ENCODE measurements at places on chromosomes 12 and 14.

DNA sequence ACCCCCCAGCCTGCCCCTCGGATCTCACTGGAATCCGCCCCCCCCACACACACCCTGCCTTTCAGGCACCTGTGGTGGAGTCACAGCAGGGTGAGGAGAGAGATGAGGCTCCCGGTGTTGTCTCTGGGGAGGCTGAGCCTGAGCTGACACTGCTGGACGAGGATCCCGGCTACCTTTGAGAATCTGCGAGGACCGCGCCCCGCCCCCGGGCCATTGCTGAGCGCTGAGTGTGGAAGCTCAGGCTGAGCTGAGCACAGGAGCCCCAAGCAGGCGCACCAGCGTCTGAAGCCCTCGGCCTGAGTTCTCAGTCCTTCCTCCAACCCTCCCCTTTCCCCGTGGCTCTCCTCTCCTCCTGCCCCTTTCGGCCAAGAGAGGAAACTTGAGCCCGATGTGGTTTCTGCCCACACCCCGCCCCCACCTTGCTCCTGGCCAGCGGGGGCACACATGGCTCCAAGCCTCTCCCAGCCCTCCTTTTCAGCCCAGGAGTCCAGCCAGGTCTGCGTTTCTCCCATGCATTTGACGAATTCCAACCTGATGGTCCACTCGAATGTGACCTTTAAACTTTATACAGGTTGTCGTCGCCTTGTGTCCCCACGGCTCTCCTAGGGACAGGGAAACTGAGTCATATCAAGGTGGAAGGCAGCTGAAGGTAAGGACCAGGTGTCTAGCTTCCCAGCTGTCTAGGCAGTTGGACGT, at the start of gene NFE2:
Gene NFE2 (minus strand): TSS at position 284 of the 696 bp plus-strand sequence. CDS start 5,767 bp downstream, outside the sequence.
- no peak for DNase-seq

DNA sequence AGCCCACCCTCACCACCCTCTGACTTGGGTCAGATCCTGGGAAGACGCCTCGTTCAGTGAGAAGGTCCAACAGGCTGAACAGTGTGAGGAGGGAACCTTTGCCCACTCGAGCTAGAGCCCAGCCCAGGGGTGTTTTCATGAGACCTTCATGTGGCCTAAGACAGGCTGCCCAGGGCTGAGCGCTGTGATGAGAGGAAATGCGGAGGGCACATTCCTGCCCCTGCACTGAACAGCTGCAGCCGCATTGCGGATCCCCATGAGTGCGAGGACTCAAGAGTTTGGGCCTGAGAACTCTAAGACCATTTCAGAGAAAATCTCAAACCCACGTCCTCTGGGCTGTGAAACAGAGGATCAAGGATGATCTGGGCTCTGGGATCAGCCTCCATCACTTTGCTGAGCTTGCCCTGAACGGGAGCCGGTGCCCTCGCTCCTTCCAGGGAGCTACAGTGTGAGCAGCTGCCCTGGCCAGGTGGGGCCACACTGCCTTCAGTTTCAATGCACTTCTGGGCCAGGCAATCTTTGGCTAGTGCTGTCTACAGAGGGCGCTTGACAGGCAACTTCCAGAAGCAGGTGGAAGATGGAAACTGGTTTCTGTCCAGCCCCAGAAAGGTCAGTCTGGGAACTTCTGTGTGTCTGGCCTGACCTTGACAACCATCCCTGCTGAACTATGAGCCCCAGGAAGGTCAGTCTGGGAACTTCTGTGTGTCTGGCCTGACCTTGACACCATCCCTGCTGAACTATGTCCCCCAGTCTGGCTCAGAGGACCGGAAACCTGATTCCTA, 43.5 kb upstream of the P2RX7 start:
- DNase-seq: no peak

- DNase-seq: no peak
Observed at GRCh38 chr14:90829677-90830076, 13.4 kb upstream of the TTC7B start.

DNA sequence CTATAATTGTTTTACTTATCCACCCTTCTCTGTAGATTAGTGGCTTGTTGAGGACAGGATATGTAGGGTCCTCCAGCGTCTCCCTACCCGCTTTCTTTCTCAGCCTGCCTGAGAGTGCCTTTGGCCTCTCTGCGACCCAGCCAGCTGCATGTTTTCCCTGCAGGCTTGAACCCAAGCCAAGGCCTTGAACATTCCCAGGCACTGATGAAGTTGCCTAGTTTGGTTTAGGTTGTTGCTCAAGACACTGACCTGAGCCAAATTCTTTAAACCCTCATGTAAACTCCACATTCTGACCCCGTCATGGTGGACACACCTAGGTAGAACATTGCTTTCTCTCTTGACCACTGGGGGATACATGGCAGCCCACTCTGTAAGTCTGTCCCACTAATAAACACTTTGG, 33.4 kb upstream of the TXNRD1 start:
- no peak for DNase-seq

- DNase-seq: no peak
Observed at GRCh38 chr14:71183876-71184689, 276.8 kb downstream of the PCNX1 start.

DNA sequence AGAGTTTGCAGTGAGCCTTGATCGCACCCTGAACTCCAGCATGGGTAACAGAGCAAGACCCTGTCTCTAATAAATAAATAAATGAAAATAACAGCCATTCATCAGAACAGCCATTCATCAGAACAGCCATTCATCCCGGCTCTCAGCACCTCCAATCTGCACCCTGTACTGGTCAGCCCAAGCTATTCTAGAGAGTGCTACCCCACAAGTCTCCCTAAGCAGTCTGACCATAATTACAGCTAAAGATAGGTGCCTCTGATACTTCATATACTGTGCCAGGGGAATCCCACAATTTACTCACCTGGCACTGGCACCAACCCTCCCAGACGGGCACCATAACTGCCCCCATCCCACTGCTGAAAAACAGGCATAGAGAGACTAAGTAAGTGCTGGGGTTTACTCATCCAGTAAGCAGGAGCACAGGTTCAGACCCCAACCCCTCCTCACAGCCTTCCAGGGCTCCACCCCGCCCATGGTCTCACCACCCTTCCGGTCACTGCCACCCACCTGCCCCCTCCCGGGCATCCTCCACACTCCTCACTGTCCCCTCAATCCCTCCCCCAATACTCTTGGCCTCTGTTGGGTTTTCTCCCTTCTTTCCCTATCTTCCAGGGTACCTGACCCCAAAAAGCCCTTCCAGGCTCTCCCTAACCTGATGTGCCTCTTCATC, 15.2 kb upstream of the EIF5 start:
- no peak for DNase-seq

DNA sequence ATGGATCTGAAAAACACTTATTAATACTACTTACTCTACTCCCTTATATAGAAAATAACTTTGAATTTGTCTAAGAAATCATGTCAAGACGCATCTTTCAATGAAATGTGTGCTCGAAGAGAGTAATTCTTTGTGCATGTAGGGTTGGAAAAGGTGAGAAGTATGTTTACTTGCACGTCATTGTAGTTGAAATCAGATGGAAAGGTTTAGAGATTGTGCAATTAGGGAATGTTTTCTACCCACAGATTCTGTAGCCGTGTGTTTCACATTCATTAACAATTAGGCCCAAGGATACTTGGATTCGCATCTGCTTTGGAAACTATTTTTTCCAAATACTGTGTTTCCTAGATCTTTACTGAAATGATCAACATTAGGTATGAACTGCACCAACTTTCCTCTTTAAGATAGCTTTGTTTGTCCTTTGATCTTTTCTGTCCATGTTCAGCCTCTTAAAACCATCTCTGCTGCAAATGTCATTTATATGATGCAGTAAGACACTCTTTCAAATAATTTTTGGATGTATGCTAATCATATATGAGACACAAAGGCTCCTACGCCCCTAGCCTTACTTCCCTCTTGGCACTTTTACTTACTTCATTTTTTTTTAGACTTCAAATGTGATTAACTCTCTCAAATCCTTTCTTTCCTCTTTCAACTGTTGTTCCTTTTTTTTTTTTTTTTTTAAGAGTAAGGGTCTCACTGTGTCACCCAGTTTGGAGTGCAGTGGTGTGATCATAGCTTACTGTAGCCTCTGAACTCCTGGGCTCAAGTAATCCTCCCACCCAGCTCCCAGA, 58.0 kb upstream of the PSMA6 start:
- DNase-seq: no peak

DNA sequence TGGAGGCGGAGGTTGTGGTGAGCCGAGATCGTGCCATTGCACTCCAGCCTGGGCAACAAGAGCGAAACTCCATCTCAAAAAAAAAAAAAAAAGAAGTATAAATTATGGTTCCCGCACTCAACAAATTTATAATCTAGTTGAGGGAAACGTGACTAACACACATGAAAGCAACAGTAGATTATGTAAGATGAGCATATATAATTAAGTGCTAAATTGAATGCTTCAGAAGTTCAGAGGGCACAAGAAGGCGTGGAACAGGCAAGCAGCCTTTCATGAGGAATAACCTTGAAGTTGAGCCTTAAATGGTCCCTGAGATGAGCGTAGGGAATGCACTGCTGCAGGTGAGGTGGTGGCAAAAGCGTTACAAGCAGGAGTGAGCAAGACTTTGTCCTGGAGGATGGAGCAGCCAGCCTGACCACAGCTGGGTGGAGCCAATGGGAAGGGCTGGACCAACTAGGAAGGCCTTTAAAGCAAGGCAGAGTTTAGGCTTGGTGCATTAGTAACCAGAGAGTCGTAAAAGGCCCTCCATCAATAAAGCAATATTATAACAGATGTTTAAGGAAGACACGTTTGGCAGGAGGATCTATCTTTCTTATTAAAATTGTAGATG, 30.6 kb upstream of the TUBA1A start:
- no peak for DNase-seq

DNA sequence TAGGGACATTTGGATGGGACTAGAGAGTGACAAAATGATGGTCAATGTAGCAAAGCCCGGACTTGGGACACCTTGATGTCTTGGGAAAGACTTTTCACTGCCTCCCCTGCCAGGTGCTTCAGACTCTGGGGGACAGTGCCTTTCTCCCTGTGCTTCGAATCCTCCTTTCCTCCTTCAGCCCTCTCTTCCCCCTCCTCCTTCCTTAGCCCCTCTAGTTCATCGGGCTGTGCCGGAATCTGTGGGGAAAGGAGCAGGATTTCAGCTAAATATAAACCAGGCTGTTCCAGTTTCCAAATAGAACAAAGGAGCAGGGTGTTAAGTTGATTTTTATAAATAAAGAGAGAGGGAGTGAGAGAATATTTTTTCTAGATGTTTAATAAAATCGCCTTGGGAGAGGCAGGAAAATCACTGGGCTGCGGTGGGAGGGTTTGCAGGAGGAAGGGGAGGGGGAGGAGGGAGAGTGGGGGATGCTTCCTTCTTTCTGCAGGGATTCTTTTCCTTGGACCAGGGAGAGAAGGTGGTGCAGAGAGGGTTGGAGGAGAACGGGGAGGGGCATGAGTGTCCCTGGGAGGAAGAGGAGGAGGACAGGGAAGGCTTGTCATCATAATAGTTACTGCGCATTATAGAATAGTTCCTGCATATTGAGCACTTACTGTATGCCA, 21.3 kb upstream of the CABP1 start:
- no peak for DNase-seq

DNA sequence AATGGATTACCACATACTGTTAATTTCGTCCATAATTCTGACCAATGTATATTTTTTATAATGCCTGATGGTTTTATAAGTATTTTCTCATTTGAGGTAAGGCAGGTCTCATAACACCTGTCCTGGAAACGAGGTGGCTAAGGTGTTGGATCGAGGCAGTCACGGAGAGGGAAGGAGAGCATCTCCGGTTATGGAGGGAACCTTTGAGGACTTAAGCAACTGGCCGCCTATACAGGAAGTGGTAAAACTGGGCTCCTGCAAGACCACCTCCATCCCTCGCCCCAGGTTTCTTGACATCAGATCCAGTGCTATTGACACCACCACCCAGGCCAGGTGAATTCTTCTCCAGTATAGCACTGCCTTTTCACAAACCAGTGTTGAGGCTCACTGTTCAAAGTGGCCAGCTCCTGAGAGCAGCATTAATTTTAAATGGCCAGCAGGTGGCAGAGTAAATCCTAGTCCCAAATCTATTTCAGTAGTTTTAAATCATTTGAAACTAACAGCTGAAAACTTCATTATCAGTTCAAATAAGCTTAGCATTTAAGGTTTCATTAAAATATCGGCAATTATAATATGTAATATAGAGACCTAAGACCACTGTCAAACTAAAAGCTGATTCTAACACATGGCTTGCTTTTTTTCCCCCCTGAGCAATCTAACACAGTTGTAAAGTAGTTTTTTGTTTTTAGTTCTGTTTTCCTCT, 100.8 kb downstream of the PPM1A start:
- peak; percentile 37 for DNase-seq

GRCh38 chr12:2853626-2854025, 3.2 kb downstream of the TEX52 start:
- peak; percentile 41 for DNase-seq

DNA sequence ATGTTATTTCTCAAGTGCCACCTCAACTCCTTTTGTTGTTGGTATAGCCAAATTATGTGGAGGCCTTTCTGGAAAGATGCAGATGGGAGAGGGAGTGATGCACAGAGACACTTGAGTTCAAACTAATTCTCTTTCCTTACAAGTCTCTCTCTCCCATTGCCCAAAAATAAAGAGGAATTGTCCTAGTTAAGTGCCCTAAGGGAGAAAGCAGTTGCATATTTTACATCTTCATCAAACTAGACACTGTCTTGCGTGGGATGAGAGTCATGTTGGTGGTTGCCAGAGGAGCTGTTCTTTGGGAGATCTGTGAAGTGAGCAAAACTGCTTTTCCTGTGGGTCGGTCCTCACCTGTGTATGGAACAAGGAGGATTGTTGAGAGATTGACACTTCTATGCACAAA, 72.2 kb downstream of the EP400 start:
- no peak for DNase-seq

- no peak for DNase-seq
Observed at GRCh38 chr14:54796961-54797360, 105.7 kb downstream of the GCH1 start.

DNA sequence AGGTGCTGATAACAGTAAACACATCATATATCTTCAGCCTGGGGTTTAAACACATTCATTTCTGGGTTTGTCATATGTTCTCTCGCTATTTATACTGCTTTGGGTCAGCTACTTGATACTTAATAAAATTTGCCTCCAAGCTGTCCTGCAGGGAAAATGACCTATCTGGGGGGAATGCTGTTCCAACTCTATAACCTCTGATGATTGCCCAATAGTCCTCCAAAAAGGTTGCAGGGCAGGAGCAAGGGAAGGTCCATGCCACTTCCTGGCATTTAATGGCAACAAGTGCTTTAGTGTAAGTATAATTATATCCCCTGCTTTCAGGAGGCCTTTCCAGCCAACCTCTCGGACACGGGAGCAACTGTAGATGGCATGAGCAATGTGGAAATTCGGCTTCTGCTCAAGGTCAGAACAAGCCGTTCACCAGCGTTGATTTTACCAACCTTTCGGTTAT, 198.0 kb upstream of the EEA1 start:
- no peak for DNase-seq

GRCh38 chr14:89252887-89253532, 164.0 kb downstream of the FOXN3 start:
- no peak for DNase-seq

DNA sequence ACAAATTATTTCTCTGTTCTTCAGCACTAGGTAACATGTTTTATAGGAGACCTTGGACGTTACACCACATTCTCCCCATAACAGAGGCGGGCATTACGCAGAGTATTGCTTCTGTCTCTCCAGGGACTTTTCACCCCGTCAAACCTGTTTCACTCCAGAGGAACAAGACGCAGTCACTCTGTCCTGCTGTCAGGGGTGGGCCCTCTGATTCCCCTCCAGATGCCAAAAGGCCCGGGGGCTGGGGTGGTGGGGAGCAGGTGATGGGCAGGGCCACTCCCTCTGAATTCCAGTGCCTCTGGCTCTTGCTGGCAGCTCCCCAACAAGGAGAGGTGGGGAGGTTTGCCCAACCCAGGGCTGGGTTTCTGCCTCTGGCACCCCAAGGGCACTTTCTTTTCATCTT, 71.9 kb downstream of the NTF3 start:
- no peak for DNase-seq

- DNase-seq: no peak
Observed at GRCh38 chr14:91482263-91483013, 27.7 kb downstream of the PPP4R3A start.
